ENCODE measurements at places on chromosomes 4 and X.

- DNase-seq, result no peak
Observed at GRCh38 chr4:74120086-74120485, 21.1 kb upstream of the CXCL2 start.

DNA sequence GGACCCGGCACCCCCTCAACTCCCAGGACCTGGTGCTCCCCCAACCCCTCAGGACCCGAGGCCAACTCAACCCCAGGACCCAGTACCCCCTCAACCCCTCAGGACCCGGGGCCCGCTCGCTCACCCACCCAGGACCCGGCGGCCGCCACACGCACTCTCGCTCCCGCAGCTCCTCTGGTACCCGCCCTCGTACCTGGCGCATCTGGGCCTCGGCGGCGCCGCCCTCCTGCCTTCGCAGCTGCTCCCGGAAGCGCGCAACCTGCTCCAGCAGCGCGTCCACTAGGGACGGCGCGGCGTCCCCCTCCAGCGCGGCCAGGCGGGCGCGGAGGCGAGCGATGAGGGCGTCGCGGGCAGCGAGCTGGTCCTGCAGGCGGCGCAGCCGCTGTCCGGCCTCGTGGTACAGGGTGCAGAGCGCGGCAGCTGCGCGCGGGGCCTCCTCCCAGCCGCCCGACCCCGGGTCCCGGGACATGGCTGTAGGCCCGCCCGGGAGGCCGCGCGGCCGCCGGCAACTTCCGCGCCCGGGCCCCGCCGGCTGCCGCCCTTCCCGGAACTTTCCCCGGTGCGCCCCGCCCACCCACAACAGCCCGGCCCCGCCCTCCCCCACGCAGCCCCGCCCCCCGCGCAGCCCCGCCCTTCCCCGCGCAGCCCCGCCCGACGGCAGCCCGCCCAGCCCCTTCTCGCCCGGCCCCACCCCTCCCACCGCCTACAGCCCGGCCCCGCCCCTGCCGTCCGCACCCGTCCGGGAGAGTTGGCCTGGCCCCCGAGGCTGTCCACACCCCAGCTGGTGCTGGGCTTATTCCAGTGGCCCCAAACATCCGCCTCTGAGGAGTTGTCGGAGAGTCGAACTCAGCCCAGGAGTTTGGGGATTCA, at the start of gene TNIP2:
TNIP2 (minus strand) TSS at position 516 of the 870 bp plus-strand sequence; CDS start at position 469, 47 bp downstream.
- DNase-seq, result no peak

- peak; percentile 36 for DNase-seq
Observed at GRCh38 chr4:24070117-24070516, 180.3 kb upstream of the PPARGC1A start.

DNA sequence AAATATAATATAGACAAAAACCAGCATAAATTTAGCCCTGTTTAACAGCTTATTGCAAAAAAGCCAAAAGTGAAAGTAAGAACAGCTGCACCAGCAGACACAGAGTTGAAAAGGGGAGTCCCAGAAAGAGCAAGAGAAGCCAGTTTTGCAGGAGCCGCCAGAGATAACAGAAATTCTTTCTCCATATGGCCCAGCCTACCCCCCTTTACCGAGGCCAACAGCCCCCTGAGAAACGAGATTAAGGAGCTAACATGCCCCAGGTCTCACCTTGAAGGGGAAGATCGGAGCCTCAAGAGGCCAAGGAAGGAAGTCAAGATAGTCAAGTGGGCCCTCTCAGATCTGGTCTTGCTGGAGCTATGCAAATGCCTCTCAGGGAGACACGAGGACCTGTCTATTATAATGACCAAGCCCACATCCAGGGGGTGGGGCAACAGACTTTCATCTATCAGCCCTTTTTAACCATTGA, 4.8 kb downstream of the ACOX3 start:
- no peak for DNase-seq

DNA sequence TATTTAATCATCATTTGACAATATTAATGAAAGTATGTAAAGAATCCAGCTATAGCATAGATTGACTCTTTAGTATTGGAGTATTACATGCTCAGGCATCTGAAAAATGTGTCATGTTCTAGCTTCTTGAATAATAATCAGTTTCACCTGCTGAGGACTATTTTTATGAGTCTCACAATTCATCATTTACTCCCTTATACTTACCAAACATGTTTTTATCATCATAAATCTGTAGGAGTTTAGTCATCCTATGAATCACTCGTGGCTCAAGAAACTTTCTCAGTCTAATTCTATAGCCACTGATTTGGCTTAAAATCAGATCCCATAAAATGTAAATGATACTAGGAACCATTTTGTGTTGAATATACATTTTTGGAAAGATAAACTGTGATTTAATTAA, 1616.1 kb downstream of the C4orf33 start:
- no peak for DNase-seq

DNA sequence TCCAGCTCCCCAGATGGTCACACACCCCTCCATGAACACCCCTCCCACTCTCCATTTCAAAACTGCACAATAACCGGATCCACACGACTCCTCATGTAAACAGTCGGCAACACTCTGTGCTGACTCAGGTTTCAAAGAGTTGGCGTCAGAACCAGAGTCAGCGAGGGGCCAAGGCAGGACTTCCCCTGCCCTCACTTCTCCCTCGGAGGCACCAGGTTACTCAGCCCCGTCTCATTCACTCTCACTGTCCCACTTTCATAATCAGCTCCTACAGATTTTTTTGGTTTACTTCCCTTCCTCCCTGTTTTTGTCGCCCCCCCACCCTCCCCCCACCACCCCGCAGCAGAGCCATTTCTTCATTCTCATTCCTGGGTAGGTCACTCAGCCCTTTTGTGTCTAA, 2.7 kb upstream of the TIMP1 start:
- no peak for DNase-seq

DNA sequence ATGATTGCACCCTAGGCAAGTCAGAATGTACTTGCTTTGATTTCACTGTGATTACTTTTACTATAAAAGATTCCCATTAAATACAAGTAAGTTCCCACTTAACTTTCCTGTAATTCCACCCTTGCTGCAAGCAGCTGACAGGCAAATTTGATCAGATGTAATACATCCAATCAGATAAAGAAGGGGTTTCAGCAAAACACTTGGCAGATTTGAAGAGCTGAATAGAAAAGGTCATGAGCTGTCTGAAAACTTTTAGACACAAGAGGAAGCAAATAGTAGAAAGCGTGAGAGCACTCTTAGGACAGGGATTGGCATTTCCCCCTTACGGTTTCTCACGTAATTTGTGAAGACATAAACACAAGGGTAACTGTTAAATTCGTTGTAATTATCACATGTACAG, 22.8 kb downstream of the HSD17B13 start:
- DNase-seq, result no peak

DNA sequence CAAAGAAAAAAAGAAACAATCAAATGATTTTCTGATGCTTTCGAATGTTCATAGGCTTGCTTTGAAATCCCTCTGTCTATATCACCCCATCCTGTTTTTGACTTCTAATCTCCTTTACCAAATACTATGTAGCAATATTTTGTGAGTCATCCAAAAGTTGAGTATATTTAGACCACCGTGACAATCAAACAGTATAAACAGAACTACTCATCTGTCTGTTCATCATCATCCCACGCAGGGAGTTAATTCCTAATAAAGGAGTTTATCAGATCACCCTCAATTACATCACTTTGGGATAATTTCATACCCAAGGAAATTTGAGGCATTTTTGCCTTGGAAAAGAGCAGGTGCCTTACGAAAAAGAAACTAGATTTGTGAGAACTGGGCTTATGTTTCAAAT, 212.9 kb downstream of the CBR4 start:
- peak; percentile 42 for DNase-seq

- no peak for DNase-seq
Observed at GRCh38 chr4:48979914-48980579, 6.0 kb upstream of the CWH43 start.

- DNase-seq, result no peak
Observed at GRCh38 chr4:7186031-7186430, 6.3 kb upstream of the SORCS2 start.
